GM12865 (cell line): ENCODE measurements at places on chromosomes 3 and 15.

GRCh38 chr3:160403028-160403545, 3.6 kb downstream of the SMC4 start:
- no peak for DNase-seq

DNA sequence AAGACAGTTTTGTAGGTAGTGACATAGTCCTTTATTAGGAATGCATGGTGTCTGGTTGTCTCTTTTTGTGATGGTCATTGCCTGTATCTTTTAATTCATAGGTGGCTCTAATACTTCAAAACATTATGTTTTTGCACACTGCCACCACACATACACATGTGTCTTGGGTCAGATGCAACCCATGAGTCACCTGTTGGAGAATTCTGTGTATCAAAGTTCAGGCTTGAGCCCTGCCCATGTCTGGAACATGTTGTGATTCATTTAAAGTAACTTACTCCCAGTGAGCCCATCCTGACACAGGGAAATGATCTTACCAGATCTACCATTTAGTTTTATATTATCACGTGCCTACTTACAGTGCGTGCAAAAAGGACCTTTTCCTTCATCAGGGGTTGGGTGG, 142.7 kb downstream of the GHSR start:
- DNase-seq, result no peak

GRCh38 chr15:40847223-40847961, 3.5 kb downstream of the SPINT1 start:
- peak; percentile 66 for DNase-seq

GRCh38 chr15:69009341-69009740, 5.2 kb upstream of the NOX5 start:
- no peak for DNase-seq

GRCh38 chr3:120568202-120568531, 28.0 kb upstream of the NDUFB4 start:
- DNase-seq, result no peak

DNA sequence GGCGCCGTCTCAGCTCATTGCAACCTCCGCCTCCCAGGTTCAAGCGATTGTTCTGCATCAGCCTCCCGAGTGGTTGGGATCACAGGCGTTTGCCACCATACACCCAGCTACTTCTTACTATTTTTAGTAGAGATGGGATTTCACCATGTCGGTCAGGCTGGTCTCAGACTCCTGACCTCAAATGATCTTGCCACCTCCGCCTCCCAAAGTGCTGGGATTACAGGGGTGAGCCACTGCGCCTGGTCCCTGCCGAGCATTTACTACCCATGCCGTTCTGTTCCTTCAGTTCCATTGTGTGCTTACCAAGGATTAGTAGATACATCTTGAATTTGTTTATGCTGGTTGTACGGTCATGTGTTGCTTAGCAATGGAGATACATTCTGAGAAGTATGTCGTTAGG, 10.3 kb downstream of the CHD2 start:
- no peak for DNase-seq

- no peak for DNase-seq
These were observed 296.0 kb downstream of the NAALADL2 start for GRCh38 chr3:175155172-175155571.

DNA sequence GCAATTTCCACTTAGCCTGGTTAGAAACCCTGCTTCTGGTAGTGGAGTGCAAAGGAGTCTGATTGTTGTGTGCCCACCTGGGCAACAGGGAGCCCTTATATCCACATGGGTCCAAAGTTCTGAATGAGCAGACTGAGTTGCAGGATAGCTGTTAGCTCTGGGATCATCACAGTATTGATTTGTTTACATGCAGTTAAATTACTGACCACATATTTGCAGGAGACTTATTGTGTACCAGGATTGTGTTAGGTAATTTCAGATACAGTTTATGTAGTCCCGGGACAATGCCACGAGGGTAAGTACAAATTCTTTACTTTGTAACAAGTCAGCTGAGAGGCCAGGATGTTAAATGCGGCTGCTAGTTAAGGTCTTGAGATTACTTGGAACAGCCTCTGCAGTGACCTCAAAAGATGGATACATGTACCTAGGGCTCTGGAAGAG, 18.8 kb downstream of the ARHGEF26 start:
- DNase-seq, result no peak

- DNase-seq, result no peak
These were observed 356.6 kb upstream of the UBE2E2 start for GRCh38 chr3:22846566-22846965.

DNA sequence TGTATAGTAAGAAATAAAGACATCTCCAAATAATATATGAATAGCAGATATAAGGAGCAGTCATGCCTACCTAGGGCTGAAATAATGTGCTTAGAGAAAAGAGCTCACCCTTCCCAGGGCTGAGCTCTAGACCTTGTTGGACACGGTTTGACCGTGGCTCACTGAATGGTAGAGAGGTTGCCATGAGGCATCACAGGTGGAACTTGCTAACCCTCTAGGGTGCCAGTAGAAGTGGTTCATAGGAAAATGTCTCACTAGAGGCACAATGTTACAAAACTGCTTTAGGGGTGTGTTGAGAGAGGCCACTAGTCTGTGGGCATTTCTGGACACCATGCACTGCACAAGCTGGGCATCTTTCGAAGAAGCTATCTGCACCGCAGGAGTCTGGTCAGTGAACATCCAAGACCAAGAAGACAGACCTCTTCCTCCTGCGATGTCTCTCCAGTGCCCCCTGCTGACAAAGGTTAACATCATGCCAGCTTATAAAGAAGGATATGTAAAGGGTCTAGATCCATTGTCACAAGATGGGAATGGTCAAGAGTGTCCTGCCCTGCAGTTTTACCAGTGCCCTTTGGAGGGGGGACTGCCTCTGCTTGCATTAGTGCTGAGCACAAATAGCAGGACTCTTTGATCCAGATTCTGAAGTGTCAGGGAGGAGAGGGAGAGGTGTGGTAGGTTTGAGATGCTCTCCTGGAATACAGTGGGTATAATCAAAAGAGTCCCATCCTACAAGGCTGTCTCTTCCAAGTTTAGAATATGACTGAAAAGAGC, 266.8 kb downstream of the ZNF385D start:
- peak; percentile 72 for DNase-seq

- DNase-seq, result no peak
These were observed 1355.9 kb downstream of the SI start for GRCh38 chr3:163722405-163722804.

- DNase-seq, result no peak
These were observed 239.5 kb downstream of the CHL1 start for GRCh38 chr3:436053-436452.

DNA sequence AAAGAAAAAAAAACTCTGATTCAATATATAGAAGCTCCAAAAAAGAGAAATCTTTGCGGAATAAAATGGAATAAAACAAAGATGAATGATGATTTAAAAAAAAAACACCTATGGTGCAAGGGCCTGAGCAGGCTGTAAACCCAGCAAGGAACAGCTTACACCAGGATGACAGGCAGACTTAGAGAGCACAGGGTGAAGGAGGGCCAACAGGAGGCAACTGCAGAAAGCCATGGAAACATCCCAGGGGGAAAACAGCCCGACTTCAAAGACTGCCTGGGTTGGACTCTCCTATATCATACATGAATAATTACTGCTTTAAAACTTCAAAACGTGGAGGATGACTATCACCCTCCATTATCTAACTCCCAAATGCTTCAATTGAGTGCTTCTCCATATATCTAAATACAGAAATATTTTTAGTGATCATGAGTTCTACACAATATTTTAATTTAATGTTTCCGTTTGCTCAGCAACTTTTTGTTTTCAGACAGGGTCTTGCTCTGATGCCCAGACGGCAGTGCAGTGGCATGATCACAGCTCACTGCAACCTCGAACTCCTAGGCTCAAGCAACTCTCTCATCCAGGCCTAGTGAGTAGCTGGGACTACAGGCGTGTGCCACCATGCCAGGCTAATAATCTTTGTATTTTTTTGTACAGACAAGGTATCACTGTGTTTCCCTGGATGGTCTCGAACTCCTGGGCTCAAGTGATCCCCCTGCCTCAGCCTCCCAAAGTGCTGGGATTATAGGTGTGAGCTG, 456.2 kb downstream of the TBL1XR1 start:
- no peak for DNase-seq

- DNase-seq, result no peak
These were observed 100.5 kb downstream of the CFAP44 start for GRCh38 chr3:113340785-113341184.

DNA sequence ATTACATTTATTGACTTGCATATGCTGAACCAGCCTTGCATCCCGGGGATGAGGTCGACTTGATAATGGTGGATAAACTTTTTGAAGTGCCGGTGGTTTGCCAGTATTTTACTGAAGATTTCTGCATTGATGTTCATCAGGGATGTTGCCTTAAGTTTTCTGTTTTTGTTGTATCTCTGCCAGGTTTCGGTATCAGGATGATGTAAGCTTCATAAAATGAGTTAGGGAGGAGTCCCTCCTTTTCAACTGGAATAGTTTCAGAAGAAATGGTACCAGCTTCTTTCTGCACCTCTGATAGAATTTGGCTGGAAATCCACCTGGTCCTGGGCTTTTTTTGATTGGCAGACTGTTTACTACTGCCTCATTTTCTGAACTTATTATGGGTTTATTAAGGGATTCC, 250.8 kb downstream of the TBC1D5 start:
- DNase-seq, result no peak

GRCh38 chr3:73543412-73543811, 81.3 kb downstream of the PDZRN3 start:
- no peak for DNase-seq

DNA sequence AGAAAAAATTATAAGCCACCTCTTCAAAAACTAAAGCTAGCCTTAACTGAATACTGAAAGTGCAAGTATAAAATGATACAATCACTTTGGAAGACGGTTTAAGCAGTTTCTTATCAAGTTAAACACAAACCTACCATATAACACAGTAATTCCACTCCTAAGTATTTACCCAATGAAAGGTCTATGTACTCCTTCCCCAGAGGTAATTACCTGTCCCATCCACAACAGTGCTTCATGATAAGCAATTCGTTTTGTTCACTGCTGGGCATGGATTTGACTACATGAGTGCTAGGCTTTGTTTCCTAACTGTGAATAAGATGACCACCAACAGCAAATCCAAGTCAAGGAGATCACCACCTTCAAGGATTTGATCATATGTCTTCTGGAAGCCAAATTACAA, 4.3 kb downstream of the COX5A start:
- no peak for DNase-seq
